ENCODE measurements at places on chromosomes 4 and X.

GRCh38 chr4:37748485-37748884 lies 62.3 kb upstream of the RELL1 start:
- no peak for DNase-seq

DNA sequence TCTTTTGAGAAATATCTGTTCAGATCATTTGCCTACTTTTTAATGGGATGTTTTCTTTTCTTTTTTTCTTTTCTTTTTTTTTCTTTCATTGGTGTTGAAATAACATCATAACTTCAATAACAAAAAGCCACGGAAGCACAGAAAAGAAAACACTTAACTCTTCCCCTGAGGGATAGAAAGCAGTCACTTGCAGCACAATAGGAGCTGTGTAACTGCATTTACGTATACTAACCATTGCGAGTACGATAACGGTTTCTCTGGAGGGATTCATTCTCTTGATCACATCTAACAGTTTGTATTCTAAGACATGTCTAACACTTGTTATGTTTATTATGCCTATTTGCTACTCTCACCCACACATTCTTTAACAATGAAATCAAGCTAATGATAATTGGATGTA lies 27.3 kb downstream of the C4orf46 start:
- no peak for DNase-seq

DNA sequence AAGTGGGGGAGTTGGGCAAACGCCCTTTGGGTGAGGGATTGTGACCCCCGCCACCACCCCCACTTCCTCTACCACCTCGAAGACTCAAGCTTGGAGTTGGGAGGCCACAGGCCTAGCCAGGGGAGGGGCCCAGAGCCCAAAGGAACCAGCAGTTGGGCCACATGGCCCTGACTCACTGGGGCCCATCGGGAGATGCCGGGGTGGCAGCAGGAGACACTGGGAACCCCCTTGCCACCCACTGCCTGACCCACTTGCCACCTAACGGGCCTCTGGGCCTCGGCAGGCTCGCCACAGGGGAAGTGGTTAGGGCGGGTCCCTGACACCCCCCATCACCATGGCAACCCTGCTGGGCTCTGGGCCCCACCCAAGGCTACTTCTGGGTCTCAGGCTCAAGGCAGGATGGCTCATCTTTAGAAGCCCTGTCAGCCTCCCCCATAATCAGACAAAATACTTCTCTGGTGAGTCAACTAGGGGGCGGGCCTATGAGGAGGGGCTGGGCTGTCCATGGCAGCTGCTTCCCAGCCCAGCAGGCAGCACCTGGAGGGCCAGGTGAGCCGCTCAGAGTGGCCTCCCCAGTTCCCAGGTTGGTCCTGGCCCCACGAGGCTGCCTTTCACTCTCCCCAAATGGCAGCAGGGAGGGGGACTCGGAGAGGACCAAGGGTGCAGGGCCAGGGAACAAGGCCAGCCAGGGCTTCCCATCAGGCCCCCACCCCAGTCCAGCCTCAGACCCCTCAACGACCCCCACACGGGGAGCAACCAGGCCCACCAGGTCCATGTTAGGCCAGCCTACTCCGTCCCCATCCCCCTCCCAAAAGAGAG lies 5.6 kb downstream of the FLNA start:
- DNase-seq, result peak; percentile 95

GRCh38 chrX:134911348-134911747 lies 79.4 kb upstream of the SMIM10 start:
- DNase-seq, result no peak

- no peak for DNase-seq
Measured at GRCh38 chr4:90240333-90240732, 113.1 kb downstream of the CCSER1 start.

- DNase-seq, result no peak
Measured at GRCh38 chr4:124151031-124151430, 561.5 kb downstream of the ANKRD50 start.

- no peak for DNase-seq
Measured at GRCh38 chr4:77843628-77844027, 19.0 kb upstream of the MRPL1 start.

DNA sequence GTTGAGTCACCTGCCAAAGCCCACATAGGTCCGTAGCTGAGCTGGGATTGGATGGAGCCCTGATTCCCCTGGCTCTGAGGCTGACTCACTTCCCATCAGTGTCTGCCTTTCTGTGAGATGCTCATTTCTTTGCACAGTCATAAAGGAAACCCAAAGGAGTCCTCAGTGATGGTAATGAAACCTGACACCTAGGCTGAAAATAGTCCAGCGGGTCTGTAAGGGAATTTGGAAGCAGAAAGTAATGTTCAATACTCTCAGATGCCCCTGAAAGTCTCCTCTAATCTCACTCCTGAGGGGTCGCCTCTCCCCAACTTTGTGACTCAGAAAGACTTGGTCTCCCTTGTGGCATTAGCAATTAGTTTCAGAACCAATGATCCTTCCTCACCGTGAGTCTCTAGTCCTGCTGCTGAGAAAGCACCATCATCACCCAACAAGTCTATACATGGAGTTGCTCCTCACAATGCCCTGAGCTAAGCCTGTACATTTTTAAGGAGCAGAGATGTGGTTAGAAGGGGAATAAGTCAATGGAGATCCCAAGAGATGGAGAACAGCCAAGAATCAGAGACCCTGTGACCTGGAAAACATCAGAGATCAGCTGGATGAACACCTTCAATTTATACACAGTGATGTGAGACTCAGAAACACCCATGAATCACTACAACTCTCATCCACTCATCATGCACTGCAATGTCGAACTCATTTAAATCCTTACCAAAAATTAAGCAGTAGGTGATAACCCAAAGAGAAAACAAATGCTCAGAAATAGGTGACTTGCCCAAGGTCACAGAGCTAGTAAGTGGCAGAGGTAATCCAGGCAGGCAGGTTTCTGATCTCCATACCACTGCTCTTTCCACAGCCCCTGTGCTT lies 219.0 kb upstream of the CPEB2 start:
- DNase-seq, result peak; percentile 72

DNA sequence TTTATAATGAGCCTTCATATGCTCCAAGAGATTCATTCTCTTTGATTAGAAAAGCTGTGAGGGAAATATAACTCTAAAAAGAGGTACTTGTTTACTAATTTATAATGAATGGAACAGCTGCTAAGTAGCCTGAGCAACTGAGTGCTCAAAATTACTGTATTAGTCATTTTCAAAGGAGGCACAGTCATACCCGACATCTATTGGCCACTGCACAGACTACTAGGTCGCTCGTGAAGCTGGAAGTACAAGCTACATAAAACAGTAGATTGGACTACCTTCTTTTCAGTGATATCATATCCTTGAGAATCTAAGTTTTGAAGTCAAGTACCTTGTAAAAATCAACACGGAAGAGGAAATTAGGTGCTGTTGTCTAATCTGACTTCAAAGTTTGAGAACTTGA lies 52.0 kb upstream of the GLRB start:
- no peak for DNase-seq

DNA sequence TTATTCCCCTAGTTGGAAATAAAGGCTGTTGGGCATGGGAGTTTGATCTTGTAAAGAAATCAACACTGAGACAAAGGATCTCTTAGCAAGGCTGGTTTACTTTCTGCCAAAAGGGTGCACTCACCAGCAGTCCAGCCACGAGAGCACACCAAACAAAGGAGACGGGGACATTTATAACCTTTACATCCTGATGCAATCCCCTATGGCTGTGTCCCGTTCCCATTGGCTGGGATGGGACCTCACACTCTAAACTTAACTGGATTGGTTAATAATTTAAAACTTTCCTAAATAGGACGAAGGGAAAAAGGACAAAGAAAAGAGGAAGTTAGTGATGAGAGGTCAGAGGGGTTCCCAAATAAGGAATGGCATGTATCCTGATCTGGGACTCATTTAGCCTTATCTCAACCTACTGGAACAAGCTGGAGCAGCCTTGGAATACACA lies 17.9 kb downstream of the METAP1 start:
- no peak for DNase-seq

GRCh38 chr4:147780137-147780777 lies 48.4 kb downstream of the ARHGAP10 start:
- no peak for DNase-seq

DNA sequence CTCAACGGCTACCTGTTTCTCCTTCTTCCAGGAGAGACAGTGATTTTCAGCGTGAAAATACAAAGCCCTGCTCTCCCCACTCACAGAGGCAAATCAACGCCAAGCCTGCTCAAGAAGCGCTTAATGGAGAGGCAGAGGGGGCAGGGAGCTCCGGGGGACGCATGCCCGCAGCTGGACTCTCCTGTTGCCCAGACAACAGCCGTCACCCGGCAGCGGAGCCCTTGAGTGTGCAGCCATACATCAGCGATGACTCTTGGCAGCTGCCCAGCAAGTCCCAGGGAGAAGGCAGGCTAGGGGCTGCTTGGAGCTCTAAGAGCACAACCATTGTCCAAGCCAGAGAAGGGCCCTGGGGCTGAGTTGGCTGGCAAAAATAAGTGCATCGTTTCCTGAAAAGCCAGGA lies 71.0 kb upstream of the AFAP1 start:
- DNase-seq, result no peak

Data from stimulated activated CD4-positive, alpha-beta T cell treated with anti-CD3 and anti-CD28 coated beads, Interleukin-15, amount 100 ng/mL, for 24 hours (primary cell).